ENCODE measurements at places on chromosomes 3 and 15.

DNA sequence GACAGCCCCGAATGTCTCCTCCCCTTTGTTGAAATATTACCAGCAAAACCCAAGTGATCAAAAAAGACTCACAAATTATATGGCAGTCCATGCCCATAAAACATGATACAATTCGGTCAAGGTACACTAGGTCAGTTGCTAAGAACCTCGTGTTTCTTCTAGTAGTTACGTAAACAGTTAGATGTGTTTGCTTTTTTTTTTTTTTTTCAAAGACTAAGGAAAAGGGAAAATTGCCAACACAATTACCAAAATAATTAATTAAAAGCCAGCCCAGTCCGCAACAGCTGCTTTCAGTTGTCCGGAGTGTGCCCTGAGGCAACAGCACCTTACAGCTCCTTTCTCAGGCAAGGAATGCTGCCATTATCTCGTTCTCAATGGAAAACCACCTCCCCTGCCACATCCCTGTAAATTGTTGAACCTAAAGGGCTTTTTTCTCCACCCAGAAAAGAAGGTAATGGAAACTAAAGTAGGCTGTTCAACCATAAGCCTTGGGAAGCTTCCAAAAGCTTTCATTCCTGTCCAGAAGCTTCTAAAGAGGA lies 129.2 kb upstream of the TSC22D2 start:
- no peak for DNase-seq

DNA sequence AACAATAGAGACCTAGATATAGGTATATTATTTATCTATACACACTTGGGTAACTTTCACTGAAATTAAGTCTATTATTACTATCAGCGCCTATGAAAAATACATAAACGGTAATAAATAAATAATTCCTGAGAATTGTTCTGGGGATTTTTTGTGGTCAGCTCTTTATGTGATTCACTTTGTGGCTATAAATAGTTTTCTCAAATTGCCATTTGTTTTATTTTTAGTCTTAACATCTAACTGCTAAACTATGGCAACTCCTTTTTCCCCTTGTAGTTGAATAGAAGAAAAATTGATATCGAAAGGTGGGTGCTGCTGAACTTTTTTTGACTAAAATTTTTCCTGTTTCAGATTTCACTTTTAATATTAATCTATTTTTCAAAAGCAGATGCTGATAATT lies 189.0 kb downstream of the VGLL3 start:
- no peak for DNase-seq

GRCh38 chr15:78212546-78213424 lies 21.6 kb downstream of the ACSBG1 start:
- DNase-seq: no peak

- no peak for DNase-seq
These were observed 1014.7 kb upstream of the CFAP20DC start for GRCh38 chr3:60064210-60065178.

GRCh38 chr15:64045101-64045435 lies 1.2 kb downstream of the DAPK2 start:
- no peak for DNase-seq

- no peak for DNase-seq
These were observed 10.9 kb upstream of the RTP1 start for GRCh38 chr3:187186375-187186774.

DNA sequence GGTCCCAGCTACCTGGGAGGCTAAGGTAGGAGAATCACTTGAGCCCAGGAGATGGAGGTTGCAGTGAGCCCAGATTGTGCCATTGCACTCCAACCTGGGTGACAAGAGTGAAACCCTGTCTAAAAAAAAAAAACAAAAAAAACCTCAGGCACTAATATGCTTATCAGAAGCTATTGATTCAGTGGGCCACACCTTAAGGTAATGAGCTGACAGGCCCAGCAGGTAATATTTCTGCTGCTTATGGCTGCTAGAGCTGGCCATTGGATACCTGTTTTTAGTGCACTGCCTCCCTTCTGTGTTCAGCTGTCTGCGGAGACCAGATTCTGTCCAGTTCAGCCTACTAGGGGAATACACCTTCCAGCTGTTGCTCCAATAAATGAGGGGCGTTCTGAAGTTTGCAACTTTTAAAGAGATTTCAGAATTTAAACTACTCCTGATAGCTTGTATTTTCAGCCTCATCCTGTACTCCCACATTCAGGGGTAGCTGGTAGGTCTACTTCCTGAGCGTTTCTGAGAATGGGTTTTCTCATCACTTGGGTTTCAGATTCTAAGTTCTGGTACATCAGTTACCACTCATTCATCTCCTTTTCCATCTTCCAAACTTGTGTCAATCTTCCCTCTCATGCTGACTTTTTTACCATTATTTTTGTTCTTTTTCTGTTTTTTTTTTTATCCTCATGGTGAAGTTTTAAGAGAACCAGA lies 69.0 kb downstream of the ATP11B start:
- no peak for DNase-seq

GRCh38 chr3:27590437-27591298 lies 106.5 kb upstream of the SLC4A7 start:
- DNase-seq: no peak

DNA sequence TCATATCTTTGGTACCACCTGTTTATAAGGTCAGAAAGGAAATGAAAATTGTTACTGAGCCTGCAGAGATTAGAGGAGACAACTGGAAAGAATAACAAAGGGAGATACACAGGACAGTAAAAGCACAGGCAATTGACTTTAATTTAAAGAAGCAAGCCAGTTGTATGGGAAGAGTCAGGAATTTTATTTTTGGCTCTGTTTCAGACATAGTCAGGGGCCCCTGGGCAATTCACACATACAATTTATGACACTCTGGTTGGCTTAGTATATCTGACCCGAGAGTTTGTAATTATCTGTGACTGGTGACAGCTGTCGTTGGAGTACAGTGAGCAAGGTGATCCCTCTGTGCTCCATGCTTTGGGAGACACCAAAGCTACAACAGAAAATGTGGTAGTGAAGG lies 591.9 kb upstream of the NECTIN3 start:
- no peak for DNase-seq

- no peak for DNase-seq
These were observed 30.1 kb downstream of the SCN11A start for GRCh38 chr3:39021465-39022285.

- DNase-seq: peak; percentile 0
These were observed 17.9 kb downstream of the STT3B start for GRCh38 chr3:31550452-31551251.

- DNase-seq: no peak
These were observed 40.8 kb downstream of the CHST14 start for GRCh38 chr15:40511472-40512133.

GRCh38 chr3:187080799-187081450 lies 58.4 kb downstream of the RPL39L start:
- DNase-seq: no peak

- DNase-seq: no peak
These were observed 51.1 kb downstream of the ATP10A start for GRCh38 chr15:25812073-25812472.

DNA sequence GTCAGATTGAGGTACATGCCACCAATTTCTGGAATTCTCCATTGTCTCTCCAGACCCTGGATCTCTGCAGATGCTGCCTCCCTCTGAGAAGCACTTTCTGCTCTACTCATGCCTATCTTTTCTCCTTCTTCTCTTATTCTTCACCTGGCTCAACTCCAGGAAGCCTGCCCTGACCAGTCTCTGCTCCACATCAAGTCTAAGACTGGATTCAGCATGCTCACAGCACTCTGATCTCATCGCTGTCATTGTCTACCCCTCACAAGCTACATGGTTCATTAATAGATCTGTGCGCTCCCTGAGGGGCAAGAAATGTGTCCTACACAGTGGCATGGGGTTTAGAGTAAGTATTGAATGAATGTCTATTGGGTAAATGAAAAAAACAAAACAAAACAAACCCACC lies 38.7 kb downstream of the CCR4 start:
- DNase-seq: no peak

GRCh38 chr3:189389346-189389745 lies 217.6 kb downstream of the TPRG1 start:
- no peak for DNase-seq

- DNase-seq: no peak
These were observed 8.6 kb downstream of the GABRR3 start for GRCh38 chr3:98026425-98027084.

DNA sequence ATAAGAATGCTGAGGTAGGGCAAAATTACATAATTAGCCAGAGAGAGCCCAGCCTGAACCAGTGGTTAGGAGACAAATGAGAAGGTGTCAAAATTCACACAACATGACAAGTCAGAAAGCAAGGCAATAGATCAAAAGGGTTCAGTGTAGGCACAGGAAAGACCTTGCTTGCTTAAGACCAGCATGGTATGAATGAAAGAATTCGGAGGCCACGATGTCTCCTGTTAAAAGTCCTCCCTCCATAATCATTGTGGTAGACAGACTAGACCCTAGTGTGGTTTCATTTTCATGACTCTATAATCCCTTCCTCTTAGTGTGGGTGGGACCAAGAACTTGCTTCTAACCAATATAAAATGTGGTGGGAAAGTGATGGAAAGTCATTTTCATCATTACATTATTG lies 98.7 kb upstream of the ANKRD28 start:
- DNase-seq: no peak

DNA sequence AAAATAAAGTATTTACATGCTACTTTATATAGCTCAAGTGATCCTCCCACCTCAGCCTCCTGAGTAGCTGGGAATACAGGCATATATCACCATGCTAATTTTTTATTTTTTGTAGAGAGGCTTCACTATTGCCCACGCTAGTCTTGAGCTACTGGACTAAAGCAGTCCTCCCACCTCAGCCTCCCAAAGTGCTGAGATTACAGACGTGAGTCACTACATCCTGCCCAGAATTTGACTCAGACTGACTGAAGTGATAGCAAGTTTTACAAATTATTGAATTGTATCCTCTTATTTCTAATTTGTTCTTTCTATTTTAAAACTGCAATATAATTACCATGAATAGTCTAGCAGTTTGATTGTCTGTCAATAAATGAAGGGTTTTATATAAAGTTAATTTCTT lies 210.3 kb upstream of the CGNL1 start:
- DNase-seq: no peak

DNA sequence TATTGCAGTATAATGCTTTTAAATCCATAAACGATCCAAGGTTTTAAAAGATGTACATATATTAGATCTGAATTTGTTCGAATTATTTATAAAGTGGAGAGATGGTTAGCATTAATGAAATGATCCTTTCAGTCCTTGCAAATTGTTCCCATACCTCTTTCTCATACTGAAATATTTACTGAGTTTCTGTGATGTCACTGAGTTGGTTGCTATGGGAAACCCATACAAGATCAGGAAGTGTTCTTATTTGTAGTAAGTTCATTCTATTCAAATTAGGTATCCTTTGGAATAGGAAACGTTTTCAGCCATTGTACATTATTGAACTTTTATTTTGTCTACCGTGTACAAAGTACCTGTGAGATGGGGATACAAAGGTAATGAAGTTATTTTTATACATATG lies 73.2 kb upstream of the CHL1 start:
- DNase-seq: no peak

DNA sequence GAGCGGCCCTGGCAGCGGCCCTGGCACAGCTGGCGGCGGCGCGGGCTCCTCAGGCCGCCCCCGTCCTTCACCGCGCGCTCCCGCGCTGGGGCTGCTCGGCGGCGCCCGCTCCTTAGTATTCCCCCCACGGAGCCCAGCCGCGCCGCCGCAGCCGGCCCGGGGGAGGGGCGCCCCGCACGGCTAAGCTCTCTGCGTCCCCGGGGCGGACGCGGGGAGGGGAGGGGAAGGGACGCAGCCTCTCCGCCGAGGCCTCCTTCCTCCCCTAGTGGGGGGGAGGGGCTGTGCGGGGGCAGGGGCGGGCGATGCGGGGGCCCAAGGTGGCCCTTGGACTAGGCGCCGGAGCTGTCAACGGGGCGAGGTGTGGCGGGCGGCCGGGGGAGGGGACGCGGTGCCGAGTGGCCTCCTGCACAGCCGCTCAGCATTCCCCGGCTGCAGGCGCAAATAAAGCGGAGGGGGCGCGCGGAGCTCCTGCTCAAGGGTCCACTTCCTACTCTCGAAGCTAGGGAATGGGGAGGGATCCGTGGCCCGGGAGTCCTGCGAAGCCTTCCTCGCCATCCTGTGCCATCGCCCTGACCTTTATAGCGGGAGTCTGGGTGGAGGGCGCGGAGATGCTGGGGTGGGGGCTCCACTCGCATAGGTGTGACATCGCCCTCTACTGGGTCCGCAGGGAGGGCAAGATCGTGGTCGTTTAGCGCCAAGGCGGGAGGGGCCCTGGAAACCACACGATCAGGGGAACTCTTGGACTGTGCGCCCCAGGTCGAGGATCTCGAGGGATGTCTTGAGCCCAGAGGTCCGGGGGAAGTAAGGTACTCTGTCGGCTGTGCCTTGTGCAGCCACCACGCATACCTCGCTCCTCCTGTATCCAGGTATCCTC lies 22.2 kb downstream of the EPHB3 start:
- no peak for DNase-seq

- no peak for DNase-seq
These were observed 25.1 kb downstream of the ETV5 start for GRCh38 chr3:186083746-186084145.

GRCh38 chr3:150286390-150287147 lies 121.5 kb upstream of the TSC22D2 start:
- DNase-seq: peak; percentile 9

- no peak for DNase-seq
These were observed 47.1 kb downstream of the FOXP1 start for GRCh38 chr3:71536376-71536965.

DNA sequence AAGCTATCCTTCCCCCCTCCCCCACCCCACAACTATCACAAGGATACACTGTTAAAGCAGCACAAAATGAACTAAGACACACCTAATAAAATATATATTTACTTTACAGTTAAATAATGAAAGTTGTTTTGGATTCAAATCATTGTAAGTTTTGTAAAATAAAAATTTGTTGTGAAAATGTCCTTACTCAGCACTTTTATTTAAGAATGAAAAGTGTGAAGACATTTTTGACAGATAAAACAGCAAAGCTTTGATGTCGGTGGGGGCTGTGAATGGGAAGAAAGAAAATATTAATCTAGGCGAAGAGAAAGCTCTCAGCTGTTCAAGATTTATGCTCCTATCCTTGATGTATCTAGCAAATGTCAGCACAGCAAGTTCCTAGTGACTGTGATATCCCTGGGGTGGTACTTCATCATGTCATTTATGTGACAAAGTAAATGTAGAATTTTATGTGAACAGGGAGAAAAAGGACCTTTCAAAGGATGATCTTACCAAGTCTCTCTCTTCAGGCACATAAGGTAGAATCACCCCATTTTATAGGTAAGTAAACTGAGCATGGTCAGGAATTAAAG lies 216.4 kb downstream of the ROBO1 start:
- no peak for DNase-seq

DNA sequence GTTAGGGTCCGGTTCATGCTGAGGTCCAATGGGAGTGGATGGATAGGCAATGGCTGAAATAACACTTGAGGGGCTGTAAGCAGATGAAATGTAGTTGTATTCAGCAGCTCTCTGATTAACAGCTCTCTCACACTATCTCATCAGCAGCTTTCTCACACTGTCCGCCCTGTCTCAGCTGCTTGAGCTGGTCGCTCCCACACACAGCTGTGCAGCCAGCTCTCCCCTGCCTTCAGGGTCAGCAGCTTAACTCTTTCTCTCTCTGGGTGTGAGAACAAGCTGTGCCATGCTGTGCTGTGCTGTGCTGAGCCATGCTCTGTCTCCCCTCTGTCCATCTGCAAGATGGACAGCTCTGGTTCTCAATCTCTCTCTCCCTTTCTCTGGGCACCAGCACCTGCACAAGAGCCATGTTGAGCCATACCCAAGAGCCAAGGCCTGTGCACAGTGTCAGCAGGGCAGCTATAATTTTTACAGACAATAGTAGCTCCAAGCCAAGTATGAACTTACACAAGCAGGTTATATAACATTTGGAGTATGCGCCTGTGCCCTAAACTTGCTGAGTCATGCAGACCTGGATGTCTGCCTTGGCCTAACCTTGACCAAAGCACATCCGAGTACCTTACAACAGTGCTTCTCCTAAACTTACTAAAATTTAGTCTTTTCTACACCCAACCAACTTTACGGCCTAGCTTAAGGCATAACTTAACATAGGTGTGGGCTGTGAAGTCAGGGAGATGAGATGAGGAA lies 291.3 kb upstream of the TRIM42 start:
- no peak for DNase-seq
